ENCODE measurements at places on chromosomes 7 and 10.

- DNase-seq, result no peak
Observed at GRCh38 chr7:91784469-91784868, 96.0 kb downstream of the MTERF1 start.

GRCh38 chr7:92641921-92642511, 51.8 kb upstream of the FAM133B start:
- peak; percentile 24 for DNase-seq

DNA sequence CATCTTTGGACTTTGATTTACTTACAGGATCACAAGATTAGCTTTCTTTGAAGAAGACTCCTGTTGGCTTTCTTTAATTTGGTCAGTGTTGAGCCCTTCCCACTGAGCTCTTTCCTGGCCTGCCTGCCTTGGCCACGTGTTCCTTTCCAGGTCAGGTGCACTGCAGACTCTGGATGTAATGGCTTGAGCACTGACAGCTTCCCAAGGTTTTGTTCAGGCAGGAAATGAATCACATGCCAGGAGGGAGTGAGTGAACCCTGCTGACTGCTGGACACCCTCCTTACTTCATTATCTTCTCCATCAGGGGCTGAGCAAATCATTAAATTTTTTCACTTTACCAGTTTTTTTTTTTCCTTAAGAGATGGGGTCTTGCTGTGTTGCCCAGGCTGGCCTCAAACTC, 29.8 kb downstream of the SNX10 start:
- no peak for DNase-seq

DNA sequence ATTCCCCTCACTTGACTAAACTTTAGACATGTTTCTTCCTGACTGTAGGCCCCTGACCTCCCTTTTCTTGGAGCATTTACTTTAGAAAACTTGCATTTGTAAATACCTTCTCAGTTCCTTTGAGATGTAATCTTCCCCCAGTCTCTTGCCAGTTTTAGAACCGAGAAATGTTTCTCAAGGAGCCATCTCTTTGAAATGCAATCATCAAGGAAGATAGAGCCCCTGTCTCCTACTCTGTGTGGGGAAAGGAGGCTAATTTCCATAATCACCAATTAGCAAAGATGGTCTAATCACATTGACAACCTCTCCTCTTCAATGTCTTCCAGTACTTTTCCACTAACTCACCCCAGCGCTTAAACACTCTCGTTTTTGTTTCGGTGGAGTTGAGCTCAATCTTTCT, 70.0 kb upstream of the SMIM30 start:
- no peak for DNase-seq

GRCh38 chr7:144827621-144828020, 8.2 kb downstream of the TPK1 start:
- DNase-seq, result no peak

DNA sequence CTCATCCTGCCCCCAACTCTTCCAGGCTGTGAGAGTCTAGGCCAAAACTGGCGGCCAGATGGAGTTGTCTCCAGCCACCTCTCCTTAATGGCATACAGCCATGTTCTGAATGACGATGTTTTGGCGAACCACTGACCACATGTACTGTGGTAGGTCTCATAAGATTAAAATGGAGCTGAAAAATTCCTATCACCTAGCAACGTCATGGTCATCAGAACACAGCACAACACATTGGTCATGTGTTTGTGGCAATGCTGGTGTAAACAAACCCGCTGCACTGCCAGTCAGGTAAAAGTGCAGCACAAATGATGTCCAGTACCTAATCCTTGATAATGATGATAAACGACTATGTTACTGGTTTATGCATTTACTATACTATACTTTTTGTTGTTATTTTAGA, 290.0 kb upstream of the MKI67 start:
- DNase-seq, result no peak

DNA sequence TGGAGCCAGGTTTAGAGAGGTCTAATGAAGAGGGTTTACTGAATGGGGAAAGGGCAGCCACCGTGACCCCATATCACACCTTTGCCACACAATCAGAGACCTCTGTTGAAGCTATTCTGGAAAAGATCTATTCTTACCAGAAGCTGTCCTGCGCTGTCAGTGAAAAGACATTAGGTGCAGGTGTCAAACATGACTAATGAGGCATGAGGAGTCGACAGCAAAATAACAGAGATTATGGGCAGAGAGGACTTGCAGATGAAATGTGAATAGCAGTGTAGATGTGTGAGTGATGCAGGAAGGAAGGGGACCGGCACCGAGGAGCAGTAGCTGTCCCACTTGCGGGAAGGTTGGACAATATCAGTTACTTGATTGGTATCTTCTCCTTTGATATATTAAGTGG, 627.7 kb upstream of the GALNT17 start:
- no peak for DNase-seq
